ENCODE measurements at places on chromosomes 11 and 22. TPM values are rescaled to one million over a fixed set of nuclear protein-coding genes. Genes with fewer than 3 reads are reported as not detected.

The CCDC81 gene
- 6.3 TPM for polyA plus RNA-seq

The MS4A8 gene
- not detected for polyA plus RNA-seq

The CYB561A3 gene
- 91.3 TPM for polyA plus RNA-seq

The APOA1 gene
- polyA plus RNA-seq = not detected

The DGAT2 gene
- 1.1 TPM for polyA plus RNA-seq

The FOLR1 gene
- 1.2 TPM for polyA plus RNA-seq

The IFITM5 gene
- polyA plus RNA-seq = not detected

The PLEKHA7 gene
- polyA plus RNA-seq = 0.04 TPM

The FAT3 gene
- polyA plus RNA-seq = 0.53 TPM

The RCOR2 gene
- polyA plus RNA-seq = 1.6 TPM

The P2RY6 gene
- 0.56 TPM for polyA plus RNA-seq

The ARHGAP20 gene
- 2.5 TPM for polyA plus RNA-seq

The TBX10 gene
- polyA plus RNA-seq = not detected

The LARGE2 gene
- 0.05 TPM for polyA plus RNA-seq

The OR51B2 gene
- polyA plus RNA-seq = not detected

The TEX54 gene
- polyA plus RNA-seq = not detected

The CFAP300 gene
- 4.5 TPM for polyA plus RNA-seq

The PATE2 gene
- not detected for polyA plus RNA-seq

The KRTAP5-2 gene
- not detected for polyA plus RNA-seq

The ZNF280B gene
- 1.2 TPM for polyA plus RNA-seq

The APOBEC3F gene
- 9.1 TPM for polyA plus RNA-seq

The SPINDOC gene
- 24.4 TPM for polyA plus RNA-seq

The C11orf58 gene
- 170 TPM for polyA plus RNA-seq

The MAP4K2 gene
- polyA plus RNA-seq = 9.4 TPM

The SLC43A1 gene
- polyA plus RNA-seq = 11.8 TPM

The DNAJB7 gene
- not detected for polyA plus RNA-seq

Measured in BJ (cell line).